ENCODE measurements at places on chromosomes 13 and 19. TPM values are rescaled to one million over a fixed set of nuclear protein-coding genes. Genes with fewer than 3 reads are reported as not detected.

DNA sequence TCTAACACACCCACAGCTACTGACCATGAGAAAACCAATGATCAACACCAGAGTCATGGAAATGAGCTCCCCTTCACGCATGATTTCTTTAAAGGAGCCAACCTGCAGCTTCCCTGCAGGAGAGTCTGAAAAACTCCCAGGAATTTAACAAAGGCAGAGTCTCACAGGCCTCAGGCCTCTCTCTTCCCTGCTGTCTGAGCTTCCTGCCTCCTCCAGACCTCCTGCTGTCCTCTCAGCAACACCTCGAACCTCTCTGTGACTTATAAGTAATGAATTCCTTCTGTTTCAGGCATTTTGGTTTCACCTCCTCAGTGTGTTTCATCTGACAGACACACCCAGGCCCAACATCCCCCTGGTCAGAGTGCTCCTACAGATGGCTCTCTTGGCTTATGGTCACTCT is 1044.4 kb downstream of the UQCRFS1 start:
- DNase-seq: no peak

- no peak for DNase-seq
Observed at GRCh38 chr19:55712804-55713631, 25.2 kb downstream of the NLRP9 start.

Gene NLRP4
- total RNA-seq: not detected

Gene TINCR
- total RNA-seq: 0.13 TPM

Measured in HFFc6 (cell line).